Stimulated activated CD4-positive, alpha-beta T cell treated with anti-CD3 and anti-CD28 coated beads, Interleukin-1b, Interleukin-23, amount 100 ng/mL, for 1 hour (primary cell): ENCODE measurements at places on chromosomes 2 and 18.

DNA sequence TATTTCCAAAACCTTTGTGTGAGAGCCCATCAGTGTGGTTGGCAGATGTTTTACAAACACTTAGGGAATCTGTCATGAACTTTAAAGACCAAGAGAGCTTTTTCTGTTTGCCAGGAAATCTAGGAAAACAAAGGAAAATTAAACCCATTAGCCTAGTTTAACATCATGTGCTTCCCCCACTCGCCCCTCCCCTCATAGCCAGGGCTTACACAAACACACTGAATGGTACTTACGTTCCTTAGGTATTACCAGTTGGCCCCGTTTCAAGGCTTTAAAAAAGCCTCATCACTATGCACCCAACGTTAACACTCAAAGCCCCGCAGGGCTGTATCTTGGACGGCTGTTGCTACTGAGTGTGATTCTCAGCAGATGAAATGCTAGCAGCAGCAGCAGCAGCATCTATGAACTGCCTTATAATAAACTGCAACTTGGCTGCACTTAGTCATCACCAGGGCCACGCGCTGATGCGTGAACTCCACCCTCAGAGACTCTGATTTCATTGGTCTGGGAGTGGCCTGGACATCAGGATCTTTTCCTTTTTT, 20.1 kb upstream of the TTC39C start:
- DNase-seq: no peak

- no peak for DNase-seq
Observed at GRCh38 chr2:64211276-64211921, 67.2 kb upstream of the PELI1 start.

- no peak for DNase-seq
Observed at GRCh38 chr2:191675807-191676721, 1.9 kb upstream of the NABP1 start.

- DNase-seq: no peak
Observed at GRCh38 chr2:168169097-168169745, 78.2 kb downstream of the STK39 start.

- DNase-seq: no peak
Observed at GRCh38 chr2:225069477-225069876, 27.2 kb upstream of the DOCK10 start.

- DNase-seq: no peak
Observed at GRCh38 chr2:15120631-15121030, 440.5 kb downstream of the NBAS start.

DNA sequence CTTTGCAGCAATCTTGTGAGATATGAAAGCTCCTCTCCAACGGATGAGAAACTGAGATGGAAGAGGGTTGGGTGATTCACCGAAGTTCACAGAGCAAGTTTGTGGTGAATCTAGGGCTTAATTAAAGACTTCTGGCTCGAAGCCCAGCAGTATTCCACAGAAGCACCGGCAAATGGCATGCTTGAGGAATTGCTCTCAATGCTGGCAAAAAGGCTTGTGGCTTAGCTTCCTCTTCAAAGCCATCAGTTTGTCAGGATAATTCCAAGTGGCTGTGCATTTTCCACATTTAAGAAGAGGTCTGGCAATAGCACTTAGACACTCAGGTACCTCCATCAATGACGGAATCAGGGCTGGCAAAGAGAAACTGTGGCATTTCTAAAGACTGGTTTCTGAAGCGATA, 98.7 kb upstream of the SLC66A3 start:
- no peak for DNase-seq

- DNase-seq: no peak
Observed at GRCh38 chr2:177180269-177181000, 32.2 kb upstream of the HNRNPA3 start.

DNA sequence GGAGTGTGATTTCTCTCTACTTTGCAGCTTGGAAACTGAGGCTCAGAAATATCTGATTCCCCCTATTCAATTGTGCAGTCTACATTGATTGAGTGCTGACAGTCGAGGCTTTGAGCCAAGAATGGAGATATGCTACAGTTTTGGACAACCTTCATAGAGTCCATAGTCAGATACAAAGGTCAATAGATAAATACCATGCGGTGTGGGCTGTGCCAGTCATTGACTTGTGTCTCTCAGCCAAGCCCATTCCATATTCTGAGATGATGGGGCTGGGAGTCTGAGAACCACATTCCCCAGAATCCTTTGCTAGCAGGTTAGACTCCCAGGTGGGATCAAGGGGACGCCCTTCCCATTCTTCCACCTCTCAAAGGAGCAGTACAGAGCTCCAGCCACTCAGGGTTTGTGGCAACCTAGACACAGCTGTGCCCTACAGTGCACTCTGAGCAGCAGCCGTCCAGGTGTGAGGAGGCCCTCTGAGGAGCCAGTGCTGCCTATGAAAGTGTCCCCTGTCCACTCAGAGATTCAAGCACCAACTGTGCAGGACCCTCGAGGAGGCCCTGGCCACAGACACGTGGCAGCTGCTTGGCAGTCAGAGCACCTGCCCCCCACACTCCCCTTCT, 348.3 kb downstream of the CYRIA start:
- DNase-seq: no peak
